Bronchial epithelial cell (primary cell): ENCODE measurements at places on chromosomes 4 and X.

DNA sequence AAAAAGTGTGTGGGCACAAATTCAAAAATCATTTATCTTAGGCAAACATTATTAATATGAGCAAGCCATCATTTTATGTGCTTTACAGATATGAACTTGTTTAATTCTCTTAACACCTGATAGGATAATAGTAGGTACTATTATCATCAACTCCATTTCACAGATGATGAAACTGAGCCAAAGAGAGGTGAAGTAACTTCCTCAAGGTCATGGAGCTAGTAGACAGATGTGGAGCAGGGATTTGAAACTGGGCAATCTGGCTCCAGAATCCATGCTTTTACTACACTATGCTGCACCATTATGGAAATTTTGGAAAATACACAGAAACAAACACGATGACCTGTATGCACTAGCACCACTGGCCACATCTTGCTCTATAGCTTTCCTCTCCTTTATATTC lies 1.0 kb upstream of the PIN4 start:
- no peak for DNase-seq

DNA sequence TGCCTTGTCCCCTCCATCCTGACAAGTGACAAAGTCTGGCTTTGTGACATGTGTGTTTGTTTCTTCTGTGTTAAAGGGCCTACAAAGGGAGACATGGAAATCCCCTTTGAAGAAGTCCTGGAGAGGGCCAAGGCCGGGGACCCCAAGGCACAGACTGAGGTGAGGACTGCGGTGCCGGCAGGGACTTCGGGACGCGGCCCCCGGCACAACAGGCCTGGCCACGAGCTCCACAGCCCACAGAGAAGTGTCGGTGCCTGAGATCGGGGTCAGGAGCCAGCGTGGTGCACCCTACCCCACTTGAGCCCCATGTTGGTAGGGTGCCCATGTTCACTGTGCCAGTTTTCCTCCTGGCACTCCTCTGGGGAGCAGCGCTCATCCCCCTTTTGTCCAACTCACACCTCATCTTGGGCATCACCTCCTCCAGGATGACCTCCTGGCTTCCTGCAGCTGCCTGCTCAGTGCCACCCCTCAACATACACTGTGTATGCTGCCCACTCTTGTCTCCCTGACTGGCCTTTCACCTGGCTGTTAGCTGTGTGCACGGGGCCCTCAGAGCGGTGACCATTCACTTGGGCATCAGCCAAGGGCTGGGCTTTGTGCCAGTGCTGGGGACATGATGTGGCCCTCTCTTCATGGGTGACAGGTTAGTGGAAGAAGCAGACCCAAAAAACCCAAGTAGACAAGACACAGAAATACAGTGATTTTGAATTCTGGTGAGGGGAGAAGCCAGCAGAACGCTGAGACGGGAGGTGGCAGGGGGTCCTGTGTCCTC lies 17.6 kb downstream of the WFS1 start:
- no peak for DNase-seq

DNA sequence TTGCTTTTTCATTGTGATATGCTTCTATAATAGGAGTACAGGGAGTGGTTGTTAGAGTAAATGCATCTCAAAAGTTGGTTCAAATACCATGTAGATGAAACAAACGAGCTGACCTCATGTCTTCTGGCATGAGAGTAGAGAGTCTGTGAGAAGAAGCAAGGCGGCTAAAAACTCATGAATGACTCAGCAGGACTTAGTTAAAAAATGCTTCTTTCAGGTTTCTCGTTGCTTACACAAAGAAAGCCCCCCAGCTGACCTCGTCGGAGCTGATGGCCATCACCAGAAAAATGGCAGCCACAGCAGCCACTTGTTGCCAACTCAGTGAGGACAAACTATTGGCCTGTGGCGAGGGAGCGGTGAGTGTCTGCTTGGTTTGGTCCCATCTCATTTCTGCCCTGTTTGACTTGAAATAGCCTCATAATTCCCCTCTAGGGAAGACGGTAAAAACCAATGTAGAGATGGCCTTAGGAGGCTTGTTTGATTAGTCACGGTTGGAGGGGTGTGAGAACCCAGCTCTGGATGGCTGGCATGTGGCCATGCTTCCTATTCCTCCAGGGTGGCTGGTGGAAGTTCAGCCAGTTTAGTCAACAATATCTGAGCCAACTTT lies 14.5 kb downstream of the AFP start:
- DNase-seq = peak; percentile 73

GRCh38 chr4:169617306-169617705 lies 3.1 kb upstream of the CLCN3 start:
- no peak for DNase-seq

DNA sequence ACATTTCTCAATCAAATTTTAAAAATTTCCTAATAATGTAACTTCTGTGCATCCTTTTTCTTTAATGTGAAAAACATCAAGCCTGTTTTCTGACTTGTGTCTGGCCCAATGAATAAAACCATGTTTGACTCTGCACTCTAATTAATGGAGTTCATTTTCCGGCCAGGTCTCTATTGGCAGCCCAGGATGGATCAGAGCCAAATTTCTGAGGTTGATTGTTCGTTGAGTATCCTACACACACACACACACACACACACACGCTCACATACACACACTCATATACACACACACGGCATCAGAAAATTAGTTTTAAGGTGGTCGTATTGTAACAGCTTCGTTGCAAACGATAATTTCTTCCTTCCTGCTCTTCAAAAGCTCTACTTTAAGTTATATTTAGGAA lies 28.9 kb upstream of the TLL1 start:
- DNase-seq = no peak

GRCh38 chr4:113564493-113564892 lies 197.0 kb downstream of the CAMK2D start:
- DNase-seq = no peak

DNA sequence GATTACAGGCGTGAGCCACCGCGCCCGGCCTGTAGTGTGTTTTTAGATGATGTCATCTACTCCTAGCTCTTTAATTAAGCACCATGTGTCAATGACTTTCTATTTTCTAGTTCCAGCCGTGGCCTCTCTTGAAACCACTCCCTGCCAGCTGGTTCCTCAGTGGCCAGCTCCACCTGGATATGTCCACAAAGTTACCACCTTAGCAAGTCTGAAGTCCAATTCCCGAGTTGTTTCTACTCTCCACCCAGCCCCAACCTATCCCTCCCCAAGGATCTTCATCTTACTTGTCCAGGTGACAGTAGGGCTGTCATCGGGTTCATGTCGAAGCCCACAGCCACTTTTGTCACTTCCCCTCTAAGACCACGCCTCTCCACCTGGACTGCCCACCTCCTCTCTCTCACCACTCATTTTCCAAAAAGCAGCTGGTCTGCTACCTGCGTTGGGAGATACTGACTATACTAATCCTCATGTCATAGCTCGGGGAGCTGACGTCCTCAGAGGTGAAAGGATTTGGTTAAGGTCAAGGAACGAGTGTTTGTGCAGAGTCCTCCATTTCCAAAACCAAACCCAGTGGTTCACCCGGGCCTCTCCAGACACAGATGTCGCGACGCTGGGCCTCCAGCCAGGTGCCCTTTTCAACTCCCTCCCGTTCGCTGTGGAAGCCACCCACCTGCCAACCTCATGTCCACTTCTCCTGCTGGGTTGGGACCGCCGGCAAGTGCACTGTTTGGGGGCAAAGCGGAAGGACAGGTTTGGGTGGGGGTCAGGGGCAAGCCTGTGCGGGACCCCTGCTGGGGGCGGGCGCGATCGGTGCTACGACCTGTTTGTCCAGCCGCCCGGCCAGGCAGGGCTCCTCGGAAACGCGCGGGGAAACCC lies 704 bp downstream of the FAM3A start:
- DNase-seq = no peak

GRCh38 chr4:16263056-16263455 lies 36.8 kb upstream of the TAPT1 start:
- no peak for DNase-seq

DNA sequence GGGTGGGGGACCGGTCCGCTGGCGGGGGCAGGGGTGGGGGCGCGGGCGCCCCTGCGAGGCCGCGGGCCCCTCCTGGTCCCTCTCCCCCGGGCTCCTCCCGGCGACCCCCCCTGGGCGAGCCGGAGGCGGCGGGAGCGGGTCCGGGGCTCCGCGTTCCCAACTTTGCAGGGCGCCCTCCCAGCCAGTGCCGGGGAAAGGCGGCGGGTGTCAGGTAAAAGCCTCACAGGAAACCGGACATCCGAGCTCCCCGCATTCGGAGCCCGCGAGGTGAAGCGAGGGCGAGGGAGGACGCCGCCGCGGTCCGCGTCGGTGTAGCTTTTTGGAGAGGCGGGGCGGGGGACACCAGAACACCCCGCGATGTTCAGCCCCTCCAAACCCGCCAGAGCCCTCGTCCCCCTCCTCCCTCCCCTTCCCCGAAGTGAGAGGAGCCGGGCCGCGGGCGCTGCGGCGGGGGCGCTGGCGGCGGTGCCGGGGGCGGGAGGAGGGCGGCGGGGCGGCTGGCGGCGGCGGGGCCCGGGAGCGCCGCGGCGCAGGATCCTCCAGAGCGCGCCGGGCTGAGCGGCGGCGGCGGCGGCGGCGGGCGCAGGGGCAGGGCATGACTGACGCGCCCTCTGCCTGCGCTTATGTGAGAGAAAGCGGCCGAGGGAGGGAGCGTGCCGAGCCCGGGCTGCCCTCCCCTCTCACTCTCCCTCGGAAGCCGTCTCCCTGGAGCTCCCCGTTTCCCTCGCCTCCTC lies at the start of gene VEGFC:
Gene VEGFC, minus strand, starts transcription at position 597 of the 734 bp plus-strand sequence. CDS start 611 bp downstream, outside the sequence.
- peak; percentile 38 for DNase-seq

GRCh38 chrX:133493366-133493765 lies 78.1 kb upstream of the GPC4 start:
- DNase-seq = peak; percentile 15

GRCh38 chr4:105277702-105278101 lies 131.0 kb downstream of the TET2 start:
- DNase-seq = no peak

DNA sequence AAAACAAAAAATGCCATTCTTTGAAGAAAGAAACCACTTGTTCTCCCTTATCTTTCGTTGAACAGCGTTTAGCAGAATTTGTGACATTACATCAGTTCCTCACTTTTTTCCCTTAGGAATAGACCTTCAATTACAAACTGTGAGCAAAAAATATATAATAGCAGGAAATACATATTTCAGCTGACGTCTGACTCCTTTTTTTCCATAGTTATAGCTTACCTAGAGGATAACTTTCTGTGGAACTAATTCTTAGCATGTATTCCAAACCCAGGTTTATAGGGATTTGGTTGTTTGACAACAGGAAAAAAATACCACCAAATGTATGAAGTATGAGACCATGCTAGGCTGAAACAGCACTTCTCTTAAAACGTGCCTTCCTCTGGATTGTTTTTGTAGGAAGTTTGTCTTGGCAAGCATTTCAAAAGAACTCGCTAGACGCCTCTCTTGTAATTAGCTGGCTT lies 2.0 kb upstream of the LIMCH1 start:
- DNase-seq = no peak

GRCh38 chr4:8086783-8087445 lies 71.7 kb downstream of the ABLIM2 start:
- no peak for DNase-seq

- DNase-seq = peak; percentile 39
These were observed 26.9 kb downstream of the ASB9 start for GRCh38 chrX:15242899-15243555.

- DNase-seq = no peak
These were observed 83.6 kb downstream of the PARM1 start for GRCh38 chr4:75016472-75016871.

DNA sequence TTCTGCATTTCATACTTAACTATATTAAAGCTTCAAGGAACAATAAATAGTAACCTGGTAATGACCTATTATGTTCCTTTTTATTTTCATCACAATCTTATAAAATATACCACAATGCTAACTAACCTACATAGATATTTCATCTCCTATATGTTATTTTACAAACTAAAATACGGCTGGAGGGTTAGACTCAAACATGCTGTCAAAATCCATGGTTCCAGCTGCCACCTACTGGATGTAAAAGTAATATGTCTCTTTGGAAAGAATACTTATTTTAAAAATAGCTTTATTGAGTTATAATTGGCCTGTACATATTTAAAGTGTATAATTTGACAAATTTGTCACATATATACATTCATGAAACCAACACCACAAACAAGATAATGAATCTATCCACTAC lies 15.0 kb downstream of the RGN start:
- peak; percentile 15 for DNase-seq

- DNase-seq = no peak
These were observed 55.9 kb upstream of the KDR start for GRCh38 chr4:55181010-55182005.

DNA sequence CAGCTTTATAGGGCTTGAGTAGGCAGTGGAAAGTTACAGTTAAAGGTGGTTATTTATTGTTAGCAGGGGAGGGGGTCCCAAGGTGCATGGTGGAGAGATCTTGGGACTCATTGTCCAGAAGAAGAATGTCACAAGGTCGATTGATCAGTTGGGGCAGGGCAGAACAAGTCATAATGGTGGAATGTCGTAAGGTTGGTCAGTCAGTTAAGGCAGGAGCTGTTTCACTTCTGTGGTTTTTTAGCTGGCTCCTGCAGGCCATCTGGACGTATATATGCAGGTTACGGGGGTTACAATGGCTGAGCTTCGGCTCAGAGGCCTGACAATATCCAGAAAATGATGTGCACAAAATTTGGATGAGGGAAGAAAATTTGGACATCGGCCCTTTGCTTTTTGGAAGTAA lies 7.1 kb downstream of the OFD1 start:
- no peak for DNase-seq

- no peak for DNase-seq
These were observed 73.2 kb upstream of the UCP1 start for GRCh38 chr4:140641789-140642439.

- DNase-seq = no peak
These were observed 538.2 kb downstream of the GLUD2 start for GRCh38 chrX:121585626-121586025.

DNA sequence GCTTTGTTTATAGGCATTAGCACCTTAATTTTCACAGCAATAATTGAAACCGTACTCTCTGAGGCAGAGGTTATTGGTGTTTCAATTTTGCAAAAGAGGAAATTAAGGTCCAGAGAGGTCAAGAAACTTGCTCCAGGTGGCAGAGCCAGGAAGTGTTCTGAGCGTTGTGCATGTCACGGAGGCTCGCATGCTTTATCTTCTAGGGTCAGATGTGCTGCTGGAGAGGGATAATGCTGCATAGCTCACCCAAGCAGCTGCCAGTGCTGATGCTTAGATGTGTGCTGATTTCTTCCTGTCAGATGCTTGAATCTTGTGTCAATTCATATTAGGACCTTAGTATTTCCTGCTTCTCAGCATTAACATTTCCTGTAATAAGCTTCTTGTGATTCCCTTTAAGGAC lies 13.0 kb upstream of the FGF5 start:
- DNase-seq = no peak

GRCh38 chr4:98555798-98556445 lies 102.5 kb downstream of the TSPAN5 start:
- no peak for DNase-seq

GRCh38 chr4:75736862-75737261 lies 12.5 kb downstream of the USO1 start:
- DNase-seq = no peak
